Lung (tissue), 17 donors: ENCODE measurements at places on chromosomes 12 and 14. TPM values are rescaled to one million over a fixed set of nuclear protein-coding genes. Genes with fewer than 3 reads are reported as not detected.

- peak; percentile 74 for DNase-seq
Observed at GRCh38 chr12:42483521-42483790, 106.1 kb downstream of the PRICKLE1 start.

- DNase-seq: no peak
Observed at GRCh38 chr14:77885367-77885766, 85.5 kb downstream of the ADCK1 start.

GRCh38 chr14:36951380-36951911 lies 221.0 kb downstream of the SLC25A21 start:
- DNase-seq: no peak

- no peak for DNase-seq
Observed at GRCh38 chr12:104643093-104643818, 186.5 kb downstream of the CHST11 start.

Gene ANO4
- 1.6 TPM for total RNA-seq

Gene HIP1R
- 33.8 TPM for total RNA-seq

Gene SLC16A7
- 22.9 TPM for total RNA-seq
